ENCODE measurements at places on chromosomes 2 and 18.

DNA sequence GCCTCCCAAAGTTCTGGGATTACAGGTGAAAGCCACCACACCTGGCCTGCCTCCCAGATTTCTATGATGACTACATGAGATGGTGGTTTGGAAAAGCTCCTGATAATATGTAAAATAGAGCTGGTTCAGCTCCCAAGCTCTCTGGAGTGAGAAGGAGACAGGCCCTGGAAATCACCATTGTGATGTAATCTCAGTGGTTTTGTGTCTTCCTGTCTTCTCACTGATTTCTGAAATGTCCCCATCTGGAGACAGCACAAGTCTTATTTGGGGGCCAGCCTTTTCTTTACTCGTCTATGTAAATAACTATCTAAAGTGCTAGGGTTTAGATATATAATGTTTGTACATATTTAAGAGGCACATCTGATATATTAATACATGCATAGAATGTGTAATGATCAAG lies 64.0 kb downstream of the CCNT2 start:
- no peak for DNase-seq

DNA sequence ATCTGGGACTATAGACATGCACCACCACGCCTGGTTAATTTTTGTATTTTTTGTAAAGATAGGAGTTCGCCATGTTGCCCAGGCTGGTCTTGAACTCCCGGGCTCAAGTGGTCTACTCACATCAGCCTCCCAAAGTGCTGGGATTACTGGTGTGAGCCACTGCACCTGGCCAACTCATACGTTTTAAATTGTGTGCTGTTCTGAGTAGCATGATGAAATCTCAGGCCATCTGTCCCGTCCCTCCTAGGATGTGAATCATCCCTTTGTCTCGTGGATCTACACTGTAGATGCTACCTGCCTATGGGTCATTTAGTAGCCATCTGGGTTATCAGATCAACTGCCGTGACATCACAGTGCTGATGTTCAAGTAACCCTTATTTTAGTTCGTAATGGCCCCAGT lies 38.5 kb upstream of the RMP24 start:
- no peak for DNase-seq

DNA sequence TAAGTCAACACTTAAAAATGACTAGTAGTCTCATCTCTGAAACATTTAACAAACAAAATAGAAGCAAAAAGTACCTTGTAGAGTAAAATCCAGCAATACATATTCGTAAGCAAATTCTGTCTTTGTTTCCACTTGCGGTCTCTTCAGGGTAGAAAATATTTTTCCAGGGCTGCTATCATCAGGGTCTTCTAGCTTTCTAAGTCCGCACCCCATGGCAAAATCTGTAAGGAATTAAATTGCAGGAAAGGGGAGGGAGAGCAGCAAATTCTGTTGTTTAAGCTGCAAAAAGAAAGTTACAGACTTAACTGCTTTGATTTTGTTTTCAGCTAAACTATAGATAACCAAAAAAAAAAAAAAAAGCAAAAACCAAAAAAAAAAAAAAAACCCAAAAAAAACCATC lies at the start of gene RFTN2:
Gene RFTN2, minus strand, starts transcription at position 342 of the 400 bp plus-strand sequence. Its CDS starts 129 bp downstream, at position 213.
- no peak for DNase-seq

DNA sequence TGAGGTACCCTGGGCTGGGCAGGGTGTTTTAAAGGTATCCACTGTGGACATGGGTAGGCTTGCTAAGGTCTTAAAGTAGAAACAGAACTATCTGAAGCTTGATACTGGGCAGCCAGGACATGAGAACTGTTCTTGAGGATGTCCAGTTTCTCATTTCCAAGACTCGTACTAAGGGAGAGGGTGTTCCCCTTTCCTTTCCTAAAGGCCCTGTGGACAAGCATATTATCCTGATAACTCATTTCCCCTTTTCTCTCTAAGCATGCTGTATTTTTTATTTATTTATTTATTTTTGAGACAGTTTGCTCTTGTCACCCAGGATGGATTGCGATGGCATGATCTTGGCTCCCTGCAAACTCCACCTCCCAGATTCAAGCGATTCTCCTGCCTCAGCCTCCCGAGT lies 273.6 kb downstream of the PRKCE start:
- DNase-seq: no peak

- DNase-seq: no peak
Observed at GRCh38 chr2:235949567-235950472, 218.4 kb downstream of the GBX2 start.

- no peak for DNase-seq
Observed at GRCh38 chr2:163353551-163353950, 382.3 kb downstream of the FIGN start.

DNA sequence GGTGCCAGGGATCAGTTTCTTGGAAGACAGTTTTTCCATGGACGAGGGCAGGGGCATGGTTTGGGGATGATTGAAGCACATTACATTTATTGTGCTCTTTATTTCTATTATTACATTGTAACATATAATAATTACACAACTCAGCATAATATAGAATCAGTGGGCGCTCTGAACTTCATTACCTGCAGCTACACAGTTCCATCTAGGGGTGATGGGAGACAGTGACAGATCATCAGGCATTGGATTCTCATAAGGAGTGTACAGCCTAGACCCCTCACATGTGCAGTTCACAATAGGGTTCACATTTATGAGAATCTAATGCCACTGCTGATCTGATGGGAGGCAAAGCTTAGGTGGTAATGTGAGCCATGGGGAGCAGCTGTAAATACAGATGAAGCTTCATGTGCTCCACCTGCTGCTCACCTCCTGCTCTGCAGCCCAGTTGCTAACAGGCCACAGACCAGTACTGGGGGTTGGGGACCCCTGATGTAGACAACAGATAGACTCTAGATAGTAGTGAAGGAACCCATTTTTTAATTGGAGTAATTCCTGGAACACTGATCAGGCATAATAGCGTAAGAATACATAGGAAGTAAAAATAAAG lies 41.5 kb upstream of the MC4R start:
- no peak for DNase-seq

GRCh38 chr2:37287966-37288365 lies 36.7 kb downstream of the PRKD3 start:
- no peak for DNase-seq

DNA sequence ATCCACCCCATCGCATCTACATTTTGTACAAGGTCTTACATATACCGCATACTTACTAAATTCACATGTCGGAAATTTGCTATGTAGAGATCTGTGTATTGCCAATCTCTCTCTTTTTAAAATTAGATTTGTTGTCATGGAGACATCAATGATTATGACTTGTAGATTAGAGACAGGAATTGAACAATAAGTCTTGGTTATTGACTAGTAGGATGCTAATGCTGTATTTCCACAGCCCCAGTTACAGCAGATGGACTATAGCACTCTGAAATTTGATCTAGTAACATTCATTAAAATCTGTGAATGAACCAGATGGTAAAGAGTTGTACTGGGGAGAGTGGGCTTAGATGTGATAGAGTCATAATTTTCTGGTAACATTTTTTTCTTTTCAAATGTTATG lies 805.7 kb downstream of the SLC4A3 start:
- DNase-seq: no peak

DNA sequence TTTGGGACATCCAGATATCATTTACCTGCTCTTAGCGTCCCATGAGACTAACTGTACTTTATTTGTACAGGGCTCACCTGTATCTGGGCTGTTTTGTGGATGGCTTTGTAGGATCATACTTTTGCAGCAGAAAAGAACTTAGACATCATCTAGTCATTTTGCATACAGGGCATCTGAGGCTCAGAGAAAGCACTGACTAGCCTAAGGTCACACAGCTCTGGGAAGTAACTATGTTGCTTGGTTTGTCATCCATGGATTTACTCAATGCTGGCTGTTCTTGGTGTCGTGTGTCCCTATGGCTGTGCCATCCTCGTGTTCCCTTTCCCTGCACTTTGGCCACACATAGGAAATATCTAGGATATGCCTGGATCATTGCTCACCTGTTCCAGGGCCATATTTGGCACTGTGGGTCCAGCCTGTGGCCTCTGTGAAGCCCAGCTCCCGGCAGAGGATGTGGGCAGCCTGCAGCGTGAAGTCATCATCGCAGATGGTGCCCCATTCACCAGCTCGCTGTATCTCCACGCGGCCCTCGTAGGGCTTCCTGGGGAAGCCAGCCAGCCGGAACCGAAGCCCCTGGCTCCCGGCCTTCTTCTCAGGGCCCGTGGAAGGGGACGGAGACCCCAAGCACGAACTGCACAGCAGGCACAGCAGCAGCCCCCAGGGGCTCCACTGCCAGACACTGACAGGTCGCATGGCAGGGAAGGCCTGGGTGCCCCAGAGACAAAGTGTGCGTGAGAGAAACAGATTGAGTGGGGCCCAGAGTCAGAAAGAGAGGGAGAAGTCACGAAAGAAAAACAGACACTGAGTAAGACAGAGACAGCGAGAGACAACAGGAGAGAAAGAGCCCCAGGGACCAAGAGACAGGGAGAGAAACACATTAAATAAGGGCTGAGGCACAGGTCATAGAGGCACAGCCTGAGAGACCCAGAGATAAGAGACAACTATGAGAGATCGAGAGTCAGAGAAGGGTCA lies 1.5 kb downstream of the LOXL3 start:
- DNase-seq: no peak

DNA sequence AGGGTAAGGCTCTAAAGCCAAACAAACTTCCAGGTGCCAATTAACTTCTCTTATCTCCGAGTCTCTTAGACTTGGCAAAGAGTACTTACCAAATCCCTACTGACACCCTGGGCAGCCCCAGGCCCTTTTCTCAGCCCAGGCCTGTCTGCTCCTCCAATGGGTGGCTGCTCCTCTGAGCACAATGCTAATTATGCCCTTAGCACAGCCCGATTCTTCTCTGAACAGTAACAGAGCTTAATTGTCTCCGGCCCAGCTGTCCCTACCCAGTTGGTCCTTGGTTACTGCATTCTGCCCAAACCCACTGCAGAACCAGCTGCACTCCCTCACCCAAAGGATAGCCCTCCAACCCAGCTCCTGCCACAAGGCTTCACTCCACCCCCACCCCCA lies 110.3 kb downstream of the SMAD7 start:
- no peak for DNase-seq

- DNase-seq: no peak
Observed at GRCh38 chr2:9937968-9938367, 13.5 kb upstream of the GRHL1 start.

GRCh38 chr18:7657050-7657449 lies 89.9 kb downstream of the PTPRM start:
- no peak for DNase-seq

DNA sequence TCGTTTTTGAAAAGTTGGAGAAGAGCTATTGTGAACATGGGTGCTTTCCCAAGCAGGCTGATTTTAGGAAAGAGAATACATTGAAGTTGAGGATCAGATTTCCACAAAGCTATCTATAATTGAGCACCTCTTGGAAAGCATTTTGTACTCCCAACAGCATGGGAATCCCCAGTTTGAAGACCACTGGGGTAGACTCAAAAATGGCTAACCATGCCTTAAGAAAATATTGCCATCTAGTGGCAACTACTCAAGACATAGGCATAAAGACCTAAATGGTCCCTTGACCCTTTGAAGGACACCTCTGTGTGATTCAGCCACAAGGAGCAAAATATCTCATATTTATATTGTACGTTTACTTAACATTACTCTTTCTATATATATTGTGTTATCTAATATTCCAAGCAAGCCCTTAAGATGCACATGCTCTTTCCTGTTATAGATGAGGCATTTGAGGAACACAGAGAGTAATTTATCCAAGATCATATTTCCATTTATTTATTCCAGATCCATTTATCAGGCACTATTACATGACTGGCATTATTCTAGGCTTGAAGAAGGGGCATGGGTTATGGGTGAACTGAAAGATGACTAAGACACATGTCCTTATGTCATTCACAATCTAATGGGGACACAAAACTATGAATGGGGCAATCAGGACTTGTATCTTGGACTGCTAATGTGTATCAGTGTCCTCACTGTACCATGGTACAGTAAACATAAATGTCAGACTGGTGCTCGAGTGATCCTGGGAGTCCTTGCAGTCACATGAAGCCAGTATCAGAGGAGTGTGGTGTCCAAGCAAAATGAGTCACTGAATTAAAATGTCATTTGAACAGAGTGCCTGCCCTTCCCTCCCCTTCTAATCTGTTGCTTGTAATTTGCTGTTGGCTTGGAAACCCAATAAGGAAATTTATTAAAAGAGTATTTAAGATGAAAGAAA lies 121.0 kb upstream of the XPO1 start:
- DNase-seq: no peak
